Activated CD8-positive, alpha-beta T cell treated with anti-CD3 and anti-CD28 coated beads for 36 hours (primary cell): ENCODE measurements at places on chromosomes 13 and 19. TPM values are rescaled to one million over a fixed set of nuclear protein-coding genes. Genes with fewer than 3 reads are reported as not detected.

The CBARP gene
- 0.86 TPM for total RNA-seq

The LGALS14 gene
- total RNA-seq, result not detected

The NLRP11 gene
- total RNA-seq, result not detected

DNA sequence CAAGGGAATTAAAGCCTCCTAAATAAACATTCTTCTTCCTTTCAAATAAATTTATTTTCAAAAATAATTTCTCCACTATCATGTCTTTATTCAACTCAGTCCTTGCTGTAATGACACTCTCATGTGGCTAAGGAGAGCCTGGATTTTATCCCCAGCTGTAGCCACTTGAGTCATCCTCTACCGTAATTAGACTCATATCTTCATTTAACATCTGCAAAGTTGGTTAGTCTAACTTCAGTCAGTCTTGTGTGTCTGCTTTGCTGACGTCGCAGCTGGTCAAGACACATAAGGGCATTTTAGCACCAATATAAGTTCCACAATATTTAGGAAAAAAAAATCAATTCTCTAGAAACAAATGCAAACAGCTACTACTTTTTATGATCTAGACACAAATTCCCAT, 776.4 kb upstream of the ATXN8OS start:
- H3K27ac ChIP-seq, result no peak overlapping the region
- no peaks in the 10 kb centered on the region for H3K27me3 ChIP-seq
- H3K36me3 ChIP-seq, result no peaks in the 10 kb centered on the region
- no peaks in the 10 kb centered on the region for H3K4me1 ChIP-seq

- DNase-seq, result no peak
- peaks cover 10% of the 10 kb centered on the region for H3K4me1 ChIP-seq
- no peak overlapping the region for H3K4me3 ChIP-seq
- H3K27me3 ChIP-seq, result no peaks in the 10 kb centered on the region
Observed at GRCh38 chr19:48458016-48458415, 2.6 kb downstream of the KCNJ14 start.

GRCh38 chr13:82259284-82259683, 1623.0 kb downstream of the SLITRK1 start:
- no peak overlapping the region for H3K4me3 ChIP-seq
- H3K27me3 ChIP-seq, result no peaks in the 10 kb centered on the region
- H3K36me3 ChIP-seq, result no peaks in the 10 kb centered on the region
- DNase-seq, result no peak

DNA sequence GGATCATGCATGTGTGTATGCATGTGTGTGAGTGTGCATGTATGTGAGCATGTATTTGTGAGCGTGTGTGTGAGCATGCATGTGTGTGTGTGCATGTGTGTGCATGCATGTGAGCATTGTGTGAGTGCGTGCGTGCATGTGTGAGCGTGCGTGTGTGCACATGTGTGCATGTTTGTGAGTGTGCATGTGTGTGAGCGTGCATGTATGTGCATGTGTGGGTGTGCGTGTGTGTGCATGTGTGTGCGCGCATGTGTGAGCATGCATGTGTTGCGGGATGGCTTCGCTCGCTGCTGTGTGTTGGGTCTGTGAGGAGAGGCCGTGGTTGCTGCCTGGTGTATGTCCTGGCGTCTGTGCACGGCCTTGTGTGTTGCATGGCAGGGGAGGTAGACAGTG, 32.4 kb downstream of the PAK4 start:
- H3K4me3 ChIP-seq, result no peak overlapping the region
- H3K4me1 ChIP-seq, result peaks cover 21% of the 10 kb centered on the region
- no peak overlapping the region for H3K27ac ChIP-seq
- H3K36me3 ChIP-seq, result no peaks in the 10 kb centered on the region
- no peaks in the 10 kb centered on the region for H3K27me3 ChIP-seq

- H3K27me3 ChIP-seq, result no peaks in the 10 kb centered on the region
- H3K4me3 ChIP-seq, result no peak overlapping the region
- no peaks in the 10 kb centered on the region for H3K36me3 ChIP-seq
- H3K4me1 ChIP-seq, result peaks cover 3% of the 10 kb centered on the region
- no peak for DNase-seq
- H3K27ac ChIP-seq, result no peak overlapping the region
Observed at GRCh38 chr13:105177265-105177900, 1358.1 kb downstream of the EFNB2 start.
